Activated naive CD4-positive, alpha-beta T cell (primary cell): ENCODE measurements at places on chromosomes 1 and 21.

DNA sequence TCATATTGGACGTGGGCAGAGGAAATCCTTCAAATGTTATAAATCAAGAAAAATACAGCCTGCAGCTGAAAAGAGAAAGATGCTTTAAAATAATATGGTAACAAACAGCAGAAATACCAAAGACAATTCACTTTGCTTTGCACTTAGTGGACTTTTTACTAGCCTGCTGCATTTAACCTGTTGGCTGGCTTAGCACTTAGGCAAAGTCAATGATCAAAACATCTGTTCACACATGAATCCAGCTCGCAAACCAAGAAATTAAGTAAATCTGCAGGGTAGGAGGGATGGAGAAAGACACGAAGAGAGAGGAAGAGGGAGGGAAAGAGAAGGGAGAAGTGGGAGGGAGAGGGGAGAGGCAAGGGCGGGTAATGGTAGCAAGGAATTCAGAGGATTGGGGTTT lies 103.6 kb upstream of the RAB4A start:
- no peak for DNase-seq

- no peak for DNase-seq
These were observed 49.1 kb upstream of the C1orf146 start for GRCh38 chr1:92168657-92169056.

DNA sequence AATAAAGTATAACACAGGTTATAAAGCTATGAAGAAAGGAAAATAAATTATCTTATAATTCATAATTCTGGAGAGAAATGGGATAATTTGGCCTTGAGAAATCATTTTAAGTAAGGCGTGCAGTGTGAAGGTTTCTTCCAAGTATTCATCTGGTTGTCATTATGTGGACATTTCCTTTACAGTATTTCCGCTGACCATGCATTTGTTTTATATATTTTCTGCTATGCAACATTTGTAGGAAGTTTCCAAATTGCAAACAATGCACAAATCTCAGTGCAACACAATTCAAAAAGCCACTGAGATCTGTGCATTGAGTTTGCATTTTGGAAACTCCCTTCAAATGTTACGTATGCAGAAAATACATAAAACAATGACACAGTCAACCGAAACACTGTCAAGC lies 17.8 kb downstream of the ZNF670 start:
- no peak for DNase-seq

DNA sequence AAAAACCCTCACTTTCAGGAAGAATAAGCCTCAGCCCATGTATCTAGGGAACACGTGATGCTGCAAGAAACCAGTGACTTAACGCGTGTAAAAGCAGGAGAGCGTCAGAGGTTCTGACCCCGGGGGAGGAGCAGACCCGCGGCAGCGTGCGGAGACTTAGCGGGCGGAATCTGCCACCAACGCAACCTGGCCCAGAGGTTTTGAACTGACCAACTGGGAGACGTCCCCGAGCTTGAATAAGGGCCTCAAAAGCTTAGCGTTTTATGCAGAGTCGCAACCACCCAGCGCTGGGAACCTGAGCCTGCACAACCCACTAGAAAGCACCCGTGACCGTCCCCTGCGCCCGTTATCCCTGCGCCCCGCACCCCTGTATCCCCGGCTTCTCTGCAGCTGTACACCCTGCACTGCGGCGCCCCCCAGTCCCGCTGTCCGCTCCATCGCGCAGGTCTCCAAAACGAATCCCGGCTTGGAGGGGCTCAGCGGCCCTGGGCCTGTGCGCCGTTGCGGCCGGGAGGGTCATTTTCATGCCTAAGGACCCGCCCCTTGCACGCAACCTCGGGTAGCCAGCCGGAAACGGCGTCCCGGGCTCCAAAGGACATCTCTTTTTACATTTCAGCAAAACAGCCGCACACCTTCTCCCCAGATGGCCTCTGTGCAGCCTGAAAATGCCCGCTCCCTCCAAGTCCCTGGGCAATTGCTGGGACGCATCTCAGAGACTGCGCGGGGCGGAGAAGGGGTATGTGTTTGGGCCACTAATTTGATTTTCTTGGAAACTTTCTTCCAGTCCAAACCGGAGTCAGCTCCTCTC lies 29.4 kb upstream of the TRIM17 start:
- DNase-seq = no peak

GRCh38 chr1:85244271-85245061 lies 15.0 kb downstream of the C1orf52 start:
- no peak for DNase-seq
